ENCODE measurements at places on chromosomes 6 and 20.

- DNase-seq = no peak
Observed at GRCh38 chr6:122718616-122719015, 60.9 kb upstream of the FABP7 start.

DNA sequence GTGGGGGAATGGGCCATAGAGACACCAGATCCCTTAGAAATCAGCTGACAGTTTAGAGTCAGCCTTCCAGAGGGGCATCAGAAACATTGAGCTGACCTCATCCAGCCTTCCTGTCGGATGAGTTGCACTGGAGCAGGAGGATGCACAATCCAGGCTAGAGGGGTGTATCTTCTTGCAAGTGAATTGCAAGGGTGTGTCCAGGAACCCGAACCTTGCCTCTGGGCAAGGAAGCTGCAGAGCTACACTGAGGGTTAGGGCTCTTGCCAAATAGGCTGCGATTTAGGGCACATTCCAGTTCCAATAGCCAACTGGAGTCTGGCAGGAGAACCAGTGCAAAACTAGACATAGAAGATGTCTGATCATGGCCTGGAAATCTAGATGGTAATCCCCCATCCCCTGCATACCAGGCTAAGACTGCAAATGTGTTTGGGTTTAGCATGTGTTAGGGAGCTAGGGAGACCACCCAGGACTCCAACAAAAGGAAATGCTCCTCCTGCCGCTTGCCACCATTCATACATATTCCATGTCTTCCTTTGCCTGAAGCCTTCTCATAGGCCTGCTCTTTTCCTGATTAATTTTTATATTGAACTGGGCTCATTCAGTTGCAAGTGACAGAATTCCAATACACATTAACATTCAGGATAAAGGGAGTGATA, 6.3 kb upstream of the UTRN start:
- no peak for DNase-seq

DNA sequence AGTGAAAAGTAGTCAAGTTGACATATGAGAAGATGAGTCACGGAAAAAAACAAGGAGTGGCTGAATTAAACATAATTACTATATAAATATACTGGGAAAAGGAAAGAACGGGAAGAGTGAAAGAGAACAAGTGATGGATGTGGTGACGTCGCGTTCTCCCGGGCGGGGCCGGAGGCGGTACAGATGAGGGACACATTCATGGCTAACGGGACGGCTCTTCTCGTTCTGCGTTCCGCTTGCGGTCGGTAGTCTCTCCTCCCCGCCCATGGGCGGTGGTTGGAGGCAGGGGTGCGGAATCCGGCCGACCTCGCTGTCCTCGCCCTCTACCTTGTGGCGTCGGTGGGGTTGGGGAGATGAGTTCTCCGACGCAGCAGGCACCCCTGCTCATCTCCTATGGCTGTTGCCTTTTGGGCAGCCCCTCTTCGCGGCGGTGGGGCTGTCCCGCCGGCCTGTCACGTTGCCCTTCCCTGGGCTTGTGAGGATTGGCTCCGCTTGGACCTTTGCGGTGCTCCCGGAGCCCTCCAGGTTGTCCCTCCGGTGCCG, 22.5 kb downstream of the HLA-G start:
- no peak for DNase-seq

- no peak for DNase-seq
Observed at GRCh38 chr20:11119573-11119972, 445.8 kb upstream of the JAG1 start.

DNA sequence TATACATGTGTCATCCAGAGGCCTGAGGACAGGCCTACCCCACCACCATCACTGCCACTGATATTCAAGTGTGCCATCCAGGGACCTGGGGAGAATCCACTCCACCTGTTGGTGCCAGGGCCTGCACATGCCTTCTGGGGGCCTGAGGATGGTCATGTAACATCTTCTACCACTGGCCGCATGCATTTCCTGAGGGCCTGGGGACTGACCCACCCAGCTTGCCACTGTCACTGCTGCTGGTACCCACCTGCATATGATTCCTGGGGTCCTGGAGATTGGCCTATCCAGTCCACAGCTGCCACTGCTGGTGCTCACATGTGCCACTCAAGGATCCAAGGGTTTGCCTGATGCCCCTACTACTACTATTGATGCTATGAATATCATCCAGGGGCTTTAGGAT, 184.3 kb upstream of the SYNCRIP start:
- DNase-seq = no peak

GRCh38 chr6:95515975-95516374, 61.4 kb upstream of the MANEA start:
- DNase-seq = no peak

DNA sequence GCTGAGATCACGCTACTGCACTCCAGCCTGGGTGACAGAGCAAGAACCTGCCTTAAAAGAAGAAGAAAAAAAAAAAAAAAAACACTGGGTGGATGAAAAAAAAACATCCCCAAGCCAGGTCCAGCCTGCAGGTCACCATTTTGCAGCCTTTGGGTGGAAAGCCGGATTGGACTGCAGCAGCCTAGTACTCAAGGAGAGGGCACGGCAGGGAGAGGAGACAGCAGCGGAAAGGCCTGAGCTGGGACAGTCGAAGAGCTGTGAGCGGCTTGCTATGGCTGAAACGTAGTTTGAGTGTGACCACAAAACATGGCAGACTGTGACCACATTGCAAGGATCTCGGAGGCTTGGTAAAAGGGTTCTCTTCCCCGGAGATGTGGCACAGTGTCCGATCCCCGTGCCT, 173.0 kb downstream of the NFATC2 start:
- no peak for DNase-seq

DNA sequence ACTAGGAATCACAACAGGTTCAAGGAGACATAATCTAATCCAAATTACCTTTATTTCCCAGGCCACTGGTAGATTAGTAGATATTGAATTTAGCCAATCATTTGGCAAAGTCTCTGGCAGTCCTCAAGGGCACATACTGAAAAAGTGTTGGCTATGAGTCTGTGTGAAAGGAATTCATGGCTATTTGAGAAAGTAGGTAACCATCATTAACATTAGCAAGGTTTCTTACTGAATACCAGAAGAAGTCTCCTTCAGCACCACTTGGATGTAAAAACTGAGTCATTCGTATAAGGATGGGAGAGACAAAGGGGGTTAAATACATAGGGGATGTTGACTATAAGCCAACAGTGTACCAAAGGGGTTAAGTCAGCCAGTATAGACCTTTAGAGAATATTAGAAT, 36.7 kb downstream of the AGPAT4 start:
- no peak for DNase-seq

DNA sequence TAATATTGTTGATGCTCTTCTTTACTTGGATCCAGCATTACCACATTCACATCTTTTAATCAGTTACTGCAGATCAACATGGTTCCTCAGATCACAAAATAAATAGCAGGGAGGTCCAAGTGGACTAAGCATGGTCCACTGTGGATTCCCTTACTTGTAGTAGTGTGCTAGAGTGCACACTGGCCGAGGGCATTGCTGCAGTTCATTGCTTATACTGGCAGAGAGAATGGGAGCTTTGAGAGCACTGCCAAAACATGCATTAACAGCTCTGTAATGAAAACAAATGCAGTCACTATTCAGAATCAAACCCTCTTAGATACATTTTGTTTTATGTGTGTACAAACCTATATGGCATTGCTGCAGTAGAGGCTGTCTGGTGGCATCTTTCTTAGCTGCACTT, 471.5 kb downstream of the CD109 start:
- DNase-seq = no peak

DNA sequence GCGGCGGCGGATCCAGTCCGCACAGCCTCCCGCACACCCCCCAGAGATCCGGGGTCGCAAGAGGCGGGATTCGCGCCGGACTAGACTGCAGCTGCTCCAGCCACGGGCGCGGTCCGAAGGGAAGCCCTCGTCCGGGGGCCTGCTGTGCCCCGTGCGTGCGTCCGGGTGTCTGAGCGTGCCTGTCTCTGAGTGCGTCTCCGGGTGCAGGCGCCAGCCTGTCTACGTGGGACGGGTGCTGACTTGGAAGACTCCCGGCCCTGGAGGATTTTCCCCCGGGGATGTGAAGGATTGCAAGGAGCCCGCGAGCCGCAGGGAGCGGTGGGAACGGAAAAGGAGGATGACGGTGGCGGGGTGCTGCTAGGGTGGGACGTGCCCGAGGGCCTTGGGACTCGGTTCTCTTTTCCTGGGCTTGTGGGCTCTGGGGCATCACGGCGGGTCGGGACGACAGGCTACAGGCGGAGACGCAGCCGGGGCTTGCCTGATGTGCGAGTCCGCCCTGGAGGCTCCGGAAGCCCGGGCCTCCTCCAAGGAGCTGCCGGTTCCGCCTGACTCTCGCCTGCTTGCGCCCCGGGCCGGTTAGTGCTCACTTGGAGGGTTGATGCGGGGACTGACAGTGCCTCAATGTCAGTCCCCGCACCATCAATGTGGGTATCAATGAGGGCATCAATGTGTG, 5.7 kb downstream of the MAFB start:
- DNase-seq = no peak

GRCh38 chr6:160998766-160999165, 7.2 kb downstream of the MAP3K4 start:
- DNase-seq = no peak

GRCh38 chr20:50237349-50237748, 46.7 kb downstream of the CEBPB start:
- DNase-seq = no peak
